SJCRH30 (cell line): ENCODE measurements at places on chromosomes 16 and 17. TPM values are rescaled to one million over a fixed set of nuclear protein-coding genes. Genes with fewer than 3 reads are reported as not detected.

The CCL1 gene
- not detected in 2 replicates for total RNA-seq

- no peak for DNase-seq
Measured at GRCh38 chr16:716768-717325, 1.9 kb downstream of the METRN start.

- no peak for DNase-seq
Measured at GRCh38 chr16:48602356-48603014, 7.5 kb downstream of the N4BP1 start.

- no peak for DNase-seq
Measured at GRCh38 chr16:11530171-11530940, 56.4 kb downstream of the LITAF start.

The OR4D1 gene
- total RNA-seq: not detected in 2 replicates

DNA sequence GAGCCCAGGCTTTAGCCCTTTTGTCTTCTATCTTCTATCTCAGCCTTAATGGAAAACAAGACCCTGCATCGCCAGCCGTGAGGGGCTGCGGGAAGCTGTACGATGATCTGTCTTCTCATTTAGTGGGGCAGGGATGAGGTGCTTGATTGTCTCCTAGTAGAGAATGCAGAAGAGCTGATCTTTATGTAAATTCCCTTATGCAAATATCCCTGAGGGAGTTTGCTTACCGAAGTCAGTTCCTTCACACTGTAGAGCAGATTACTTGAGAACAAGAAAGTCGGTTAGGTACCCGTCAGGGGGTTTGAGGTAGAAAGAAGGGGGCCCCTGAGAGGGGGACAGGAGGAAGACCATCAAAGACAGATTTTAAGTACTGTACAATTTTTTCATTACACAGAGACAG is 66.2 kb downstream of the IRF8 start:
- DNase-seq: no peak

- no peak for DNase-seq
Measured at GRCh38 chr17:40097931-40098845, 2.2 kb downstream of the NR1D1 start.

The EFNB3 gene
- 3.5 and 4.1 TPM in 2 replicates for total RNA-seq

DNA sequence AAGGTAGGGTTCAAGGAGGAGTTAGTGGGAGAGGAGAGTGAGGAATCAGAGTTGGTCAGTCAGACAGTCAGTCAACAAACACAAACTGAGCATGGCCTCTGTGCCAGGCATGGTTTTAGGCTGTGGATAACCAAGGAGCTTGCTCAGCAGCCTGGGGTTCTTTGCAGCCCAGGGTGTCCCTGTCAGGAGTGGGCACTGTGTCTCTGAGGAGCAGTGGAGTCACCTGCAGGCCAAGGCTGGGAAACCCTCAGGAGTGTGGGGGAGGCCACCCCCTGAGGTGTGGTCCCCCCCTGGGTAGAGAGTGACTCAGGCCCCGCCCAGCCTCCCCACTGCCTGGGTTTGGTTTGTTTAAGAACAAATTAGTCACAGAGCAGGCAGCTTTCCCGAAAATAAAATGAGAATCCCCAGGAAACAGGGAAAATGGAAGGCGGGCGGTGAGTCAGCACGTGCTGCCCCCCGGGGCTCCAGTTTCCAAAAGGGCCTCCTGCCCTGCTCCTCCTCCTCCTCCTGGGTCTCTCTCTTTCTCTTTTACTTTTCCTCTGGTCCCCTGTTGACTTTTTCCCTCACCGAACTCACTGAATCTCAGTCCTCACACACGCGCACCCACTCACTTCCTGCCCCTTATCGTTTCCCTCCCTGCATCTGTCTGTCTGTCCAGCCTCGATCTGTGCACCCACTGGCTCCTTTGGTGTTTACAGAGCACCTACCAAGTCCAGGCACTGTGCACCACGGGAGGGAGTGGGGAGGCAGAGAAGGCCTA is 44.3 kb downstream of the SOCS3 start:
- peak; percentile 96 for DNase-seq

DNA sequence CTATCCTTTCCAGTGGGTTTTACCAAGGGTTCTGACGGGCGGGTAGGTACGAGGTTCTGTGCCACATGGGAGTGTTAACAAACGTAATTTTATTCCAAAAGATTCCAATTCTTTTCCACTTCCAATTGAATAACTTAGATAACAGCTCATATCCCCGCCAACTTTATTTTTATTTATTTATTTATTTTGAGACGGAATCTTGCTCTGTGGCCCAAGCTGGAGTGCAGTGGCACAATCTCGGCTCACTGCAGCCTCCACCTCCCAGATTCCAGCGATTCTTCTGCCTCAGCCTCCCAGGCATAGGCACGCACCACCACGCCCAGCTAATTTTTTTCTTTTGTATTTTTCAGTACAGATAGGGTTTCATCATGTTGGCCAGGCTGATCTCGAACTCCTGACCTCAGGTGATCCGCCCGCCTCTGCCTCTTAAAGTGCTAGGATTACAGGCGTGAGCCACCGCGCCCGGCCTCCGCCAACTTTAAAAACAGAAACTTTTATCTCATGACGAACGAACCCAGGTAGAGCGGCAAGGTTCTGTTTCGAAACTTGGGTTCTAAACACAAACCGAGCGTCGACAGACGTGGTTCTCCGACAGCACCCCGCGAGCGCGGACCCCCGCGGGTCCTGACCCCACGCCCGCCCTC is 613 bp downstream of the ECI1 start:
- DNase-seq: no peak

GRCh38 chr17:67377488-67378453 is 690 bp downstream of the PITPNC1 start:
- peak; percentile 53 for DNase-seq

- no peak for DNase-seq
Measured at GRCh38 chr17:45935197-45935709, 40.9 kb downstream of the MAPT start.

The CD79B gene
- total RNA-seq: 0.48 and 1.2 TPM in 2 replicates

- DNase-seq: no peak
Measured at GRCh38 chr16:85517563-85518179, 95.5 kb upstream of the GSE1 start.

DNA sequence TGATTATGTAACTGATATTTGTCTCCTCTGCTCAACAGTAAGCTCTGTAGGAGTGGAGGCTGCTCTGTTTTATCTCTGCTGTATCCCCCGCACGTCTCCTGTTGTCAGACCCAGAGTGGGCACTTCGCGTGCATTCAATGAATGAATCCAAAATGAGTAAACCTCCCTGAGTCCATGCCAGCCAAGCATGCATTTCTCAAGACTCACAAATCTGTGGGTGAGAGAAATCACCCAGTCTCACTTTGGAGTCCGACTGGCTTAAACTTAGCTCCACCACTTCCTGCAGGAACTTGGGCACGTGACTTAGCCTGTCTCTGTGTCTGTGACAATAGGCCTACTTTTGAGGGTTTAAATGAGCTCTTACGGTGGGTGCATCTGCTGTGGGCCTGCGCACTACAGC is 3.7 kb downstream of the PNPO start:
- no peak for DNase-seq

- DNase-seq: no peak
Measured at GRCh38 chr17:82783498-82783897, 31.6 kb downstream of the TBCD start.

DNA sequence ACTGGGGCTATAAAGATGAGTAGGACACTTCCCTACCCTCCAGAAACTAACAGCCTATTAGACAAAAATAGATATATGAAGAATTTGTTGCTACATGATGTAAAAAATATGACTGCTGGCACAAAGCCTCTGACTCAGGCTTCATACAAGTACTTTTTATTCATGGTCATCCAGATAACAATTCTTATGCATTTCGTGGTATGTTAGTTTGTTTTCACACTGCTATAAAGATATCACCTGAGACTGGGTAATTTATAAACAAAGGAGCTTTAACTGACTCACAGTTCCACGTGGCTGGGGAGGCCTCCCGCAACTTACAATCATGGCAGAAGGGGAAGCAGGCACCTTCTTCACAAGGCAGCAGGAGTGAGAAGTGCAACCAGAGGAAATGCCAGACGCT is 112.5 kb upstream of the HLF start:
- DNase-seq: no peak

- DNase-seq: no peak
Measured at GRCh38 chr16:3846595-3847091, 33.9 kb downstream of the CREBBP start.

DNA sequence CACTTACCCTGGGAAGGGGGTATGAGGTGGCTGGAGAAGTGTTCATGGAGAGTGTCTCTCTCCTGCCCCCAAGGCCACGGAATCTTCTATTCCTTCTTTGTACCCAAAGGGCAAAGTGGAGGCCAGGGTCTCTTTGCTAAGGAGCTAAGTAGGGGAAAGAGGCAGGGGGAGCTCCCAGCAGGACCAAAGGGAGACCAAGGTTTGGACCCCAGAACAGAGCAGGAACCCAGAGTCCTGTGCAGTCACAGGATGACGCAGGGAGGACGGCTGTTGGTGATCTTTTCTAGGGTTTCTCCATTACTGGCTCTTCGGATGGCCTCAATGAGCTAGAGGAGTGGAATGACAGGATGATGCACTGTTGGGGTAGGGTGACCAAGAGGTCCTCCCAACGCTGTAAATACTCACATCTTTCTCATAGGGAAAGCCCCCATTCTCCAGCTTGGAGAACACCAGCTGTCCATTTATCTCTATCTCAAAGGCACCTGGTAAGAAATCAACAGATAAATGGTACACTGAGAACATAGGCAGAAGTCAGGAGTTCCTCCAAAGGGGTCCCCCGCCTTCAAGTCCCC is 966 bp downstream of the MIEN1 start:
- DNase-seq: no peak

The SPN gene
- total RNA-seq: 0.96 and 2.1 TPM in 2 replicates

- DNase-seq: peak; percentile 74
Measured at GRCh38 chr17:74737299-74738050, 419 bp downstream of the RAB37 start.

DNA sequence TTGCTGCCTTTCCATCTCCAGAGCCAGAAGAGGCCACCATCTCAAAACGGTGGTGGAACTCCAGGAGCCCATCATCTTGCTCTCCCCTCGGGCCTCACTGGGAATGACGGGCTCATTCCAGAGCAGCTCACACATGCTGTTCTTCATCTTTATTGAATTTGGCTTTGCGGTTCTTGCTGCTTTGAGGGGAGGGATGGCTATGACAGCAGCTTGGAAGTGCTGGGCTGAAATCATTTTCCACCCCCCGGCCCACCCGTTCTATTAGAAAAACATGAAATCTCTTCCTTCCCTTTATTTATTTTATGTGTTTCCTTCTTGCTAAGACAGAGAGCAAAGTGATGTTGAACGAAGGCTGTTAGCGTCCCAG is 149.8 kb upstream of the RPL38 start:
- no peak for DNase-seq

DNA sequence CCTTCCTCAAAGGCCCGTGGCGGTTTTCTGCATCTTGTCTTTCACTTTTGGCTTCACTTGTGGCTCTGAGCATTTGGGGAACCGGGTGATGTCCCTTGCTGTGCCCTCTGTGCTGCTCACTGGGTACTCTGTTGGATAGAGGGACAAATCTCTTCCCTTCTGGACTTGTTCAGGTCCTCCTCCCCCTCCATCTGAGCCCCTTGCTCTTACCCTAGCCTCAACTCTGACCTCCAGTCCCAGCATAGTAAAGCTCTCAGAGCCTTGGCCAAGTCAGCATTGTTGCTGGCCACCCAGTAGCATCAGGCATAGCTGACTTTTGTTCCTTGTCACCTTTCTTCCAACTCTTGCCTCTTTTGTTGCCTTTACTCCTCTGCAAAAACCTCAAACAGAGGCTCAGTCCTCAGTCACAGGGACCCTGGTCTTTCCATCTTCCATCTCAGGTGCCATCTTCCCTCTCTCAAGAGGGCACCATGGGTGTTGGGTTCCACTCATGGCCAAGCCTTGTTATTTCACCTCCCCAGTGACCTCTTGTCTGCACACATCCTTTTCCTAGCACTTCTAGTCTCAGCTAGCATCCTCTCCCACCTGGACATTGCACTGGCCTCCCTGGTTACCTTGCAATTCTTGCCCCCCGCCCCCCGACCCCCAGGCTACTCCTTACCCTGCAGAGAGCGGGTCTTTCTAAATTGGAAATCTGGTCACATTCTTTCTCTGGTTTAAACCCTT is 393 bp upstream of the PSMB10 start:
- DNase-seq: no peak

- no peak for DNase-seq
Measured at GRCh38 chr16:67392301-67393059, 818 bp downstream of the TPPP3 start.

DNA sequence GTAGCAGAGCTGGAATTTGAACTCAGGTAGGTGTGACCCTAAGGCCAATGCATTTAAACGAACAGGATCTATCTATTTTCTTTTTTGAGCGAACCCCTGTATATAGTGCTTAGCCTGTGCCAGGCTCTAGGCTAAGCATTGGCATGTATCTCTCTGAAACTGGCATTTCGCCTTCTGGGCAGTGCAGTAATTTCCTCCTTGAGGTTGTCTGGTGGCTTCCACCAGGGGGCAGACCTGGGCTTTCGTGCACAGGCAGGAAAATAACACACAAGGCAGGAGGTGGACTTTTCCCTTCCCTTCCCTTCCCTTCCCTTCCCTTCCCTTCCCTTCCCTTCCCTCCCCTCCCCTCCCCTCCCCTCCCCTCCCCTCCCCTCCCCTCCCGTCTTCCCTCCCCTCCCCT is 34.4 kb upstream of the PRKCB start:
- peak; percentile 43 for DNase-seq
